ENCODE measurements at places on chromosomes 5 and 9.
A peak's percentile ranks its signal among the peaks of the same experiment; 100 is the strongest.

GRCh38 chr5:71821029-71821428 is 102.0 kb downstream of the CARTPT start:
- DNase-seq, result no peak

- no peak for DNase-seq
These were observed 159.2 kb downstream of the FRMD3 start for GRCh38 chr9:83379045-83379444.

- no peak for DNase-seq
These were observed 25.5 kb downstream of the NUP188 start for GRCh38 chr9:128972956-128973355.

DNA sequence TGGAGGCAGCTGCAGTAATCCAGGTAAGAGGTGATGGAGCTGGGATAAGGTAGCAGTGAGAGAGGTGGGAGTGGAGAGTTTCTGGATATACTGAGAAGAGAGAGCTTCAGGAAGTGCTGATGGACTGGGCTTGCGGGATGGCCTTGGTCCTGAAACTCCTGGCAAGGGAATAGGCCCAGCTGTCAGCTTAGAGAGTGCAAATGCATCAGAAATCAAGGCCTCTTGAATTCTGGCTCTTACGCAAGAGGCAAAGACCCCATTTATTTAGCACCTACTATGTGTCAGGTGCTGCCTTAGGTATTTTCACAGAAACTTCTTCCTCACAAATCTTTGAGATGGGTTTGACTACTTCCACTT is 227.2 kb upstream of the MAP3K1 start:
- no peak for DNase-seq

GRCh38 chr5:141411575-141411974 is 1.2 kb upstream of the PCDHGA10 start:
- no peak for DNase-seq

- no peak for DNase-seq
These were observed at the start of gene REEP2 for GRCh38 chr5:138438724-138439476. Gene REEP2 (plus strand): TSS chr5:138439057. CDS start chr5:138439209, 152 bp downstream.

DNA sequence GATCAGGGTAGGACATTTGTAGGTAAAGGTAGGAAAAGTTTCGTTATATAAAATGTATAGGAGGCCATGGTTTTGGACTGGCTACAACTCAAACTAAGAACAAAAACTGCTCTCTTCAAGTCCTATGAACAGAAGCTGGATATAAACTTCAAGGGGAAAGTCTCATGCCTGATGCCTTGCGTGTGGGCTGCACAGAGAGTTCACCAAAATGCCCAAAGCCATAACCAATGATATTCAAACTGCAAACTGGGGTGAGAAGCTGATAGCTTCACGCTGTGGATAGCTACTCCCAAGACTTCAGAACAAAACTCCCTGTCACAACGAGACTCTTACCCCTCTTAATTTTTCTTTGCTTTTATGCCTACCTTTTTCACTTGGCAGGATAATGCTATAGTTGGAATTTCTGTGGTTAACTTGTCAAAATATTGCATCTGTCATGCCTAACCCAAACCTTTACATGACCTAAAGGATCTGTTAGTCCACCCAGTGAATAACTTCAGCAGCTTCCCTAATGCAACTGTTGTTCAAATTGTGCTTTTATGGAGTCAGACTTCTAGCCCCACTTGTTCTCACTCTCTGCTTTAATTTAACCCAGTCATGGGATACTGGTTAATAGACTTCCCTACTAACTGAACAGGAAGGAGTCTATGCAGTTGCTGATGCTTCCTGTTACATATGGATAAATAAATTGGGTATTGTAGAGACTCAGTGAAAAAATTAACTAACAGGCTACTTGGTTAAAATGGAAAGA is 71.9 kb downstream of the SFXN1 start:
- DNase-seq, result no peak

- no peak for DNase-seq
These were observed 27.1 kb downstream of the RASGRF2 start for GRCh38 chr5:80987078-80987766.

DNA sequence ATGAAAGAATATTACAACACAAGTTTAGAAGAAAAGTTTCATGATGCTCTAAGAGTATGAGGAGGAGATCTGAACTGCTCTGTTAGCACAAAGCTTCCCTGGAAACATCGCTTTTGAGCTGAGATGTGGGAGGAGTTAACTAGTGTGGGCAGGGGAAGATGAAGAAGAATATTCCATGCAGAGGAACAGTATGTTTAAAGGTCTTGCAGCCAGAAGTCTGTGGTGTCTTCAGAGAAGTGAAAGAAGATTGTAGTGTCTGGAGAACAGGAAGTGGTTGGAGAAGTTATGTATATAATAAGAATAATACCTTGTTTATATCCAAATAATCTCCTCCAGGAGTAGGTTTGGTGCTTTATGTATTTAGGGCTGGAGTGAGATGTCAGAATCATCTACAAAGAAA is 406.7 kb downstream of the MAN2A1 start:
- no peak for DNase-seq

- no peak for DNase-seq
These were observed 7.1 kb downstream of the GLIS3 start for GRCh38 chr9:4292781-4293180.

- peak; percentile 50 for DNase-seq
These were observed 303.0 kb downstream of the CSNK1G3 start for GRCh38 chr5:123814801-123815470.

DNA sequence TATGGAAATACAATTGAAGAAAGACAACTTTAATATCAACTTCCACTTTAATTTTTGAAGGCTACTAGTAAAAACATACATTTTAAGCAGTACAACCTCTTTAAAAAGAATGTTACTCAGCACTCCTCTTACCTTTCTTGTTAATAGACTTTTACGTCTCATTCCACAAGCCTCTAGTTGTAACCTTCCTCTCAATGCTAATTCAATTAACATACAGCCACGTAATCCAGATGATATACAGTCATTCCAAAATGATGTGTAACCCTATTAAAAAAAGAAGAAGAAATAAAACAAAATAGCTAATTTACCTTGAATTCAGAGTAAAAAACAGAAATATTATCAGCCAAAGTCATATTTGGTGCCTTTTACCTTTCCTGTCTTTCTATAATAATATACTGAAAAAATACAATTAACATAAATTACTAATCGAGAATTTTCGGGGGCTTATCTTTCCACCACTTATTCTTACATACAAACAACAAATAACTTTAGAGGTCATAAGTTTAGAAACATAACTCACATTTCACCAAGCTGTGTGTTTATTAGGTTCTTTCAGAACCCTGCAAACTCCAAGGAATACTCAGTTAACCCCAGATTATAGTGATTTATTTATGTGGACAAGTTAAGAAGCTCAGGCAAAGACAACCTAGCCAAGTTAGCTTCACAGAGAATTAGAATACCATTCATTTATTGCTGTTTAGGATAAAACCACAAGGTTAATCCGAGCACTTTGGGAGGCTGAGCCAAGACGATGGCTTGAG is 30.3 kb downstream of the GOLPH3 start:
- DNase-seq, result no peak

DNA sequence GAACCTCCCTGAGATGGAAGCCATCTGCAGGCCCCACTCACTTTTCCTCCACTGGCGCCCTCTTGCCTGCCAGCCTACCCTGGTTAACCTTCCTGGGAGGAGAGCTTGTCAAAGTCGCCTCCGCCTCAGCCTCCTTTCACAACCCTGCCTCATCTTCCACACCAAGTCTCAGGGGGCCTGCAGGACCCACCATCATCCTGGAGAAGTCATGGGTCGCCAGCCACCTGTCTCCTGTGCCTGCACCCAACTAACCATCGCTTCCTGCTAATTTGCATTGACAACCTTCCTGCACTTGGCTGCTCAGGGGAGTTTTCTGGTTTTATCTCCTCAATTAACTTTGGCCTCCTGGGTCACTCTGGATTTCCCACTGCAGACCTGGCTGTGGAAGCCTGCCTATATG is 52.8 kb upstream of the GRHPR start:
- no peak for DNase-seq

DNA sequence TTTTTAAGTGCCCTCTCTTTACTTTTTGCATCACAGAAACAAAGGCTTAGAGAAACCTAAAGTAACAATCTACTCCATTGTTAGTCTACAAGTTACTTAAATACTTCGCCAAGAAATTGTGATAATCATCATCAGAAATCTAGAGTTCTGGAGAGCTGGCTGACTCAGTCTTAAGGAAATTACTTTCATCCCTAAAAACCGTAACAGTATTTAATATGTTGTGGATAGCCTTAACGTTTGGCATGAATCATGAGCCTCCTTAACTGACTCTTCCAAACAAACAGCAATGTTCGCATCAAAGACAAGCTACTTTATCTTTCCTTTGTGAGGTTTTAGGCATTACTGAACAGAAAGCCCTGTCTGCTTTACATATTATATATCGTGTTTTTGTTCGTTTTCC is 128.7 kb downstream of the NIPBL start:
- DNase-seq, result no peak

DNA sequence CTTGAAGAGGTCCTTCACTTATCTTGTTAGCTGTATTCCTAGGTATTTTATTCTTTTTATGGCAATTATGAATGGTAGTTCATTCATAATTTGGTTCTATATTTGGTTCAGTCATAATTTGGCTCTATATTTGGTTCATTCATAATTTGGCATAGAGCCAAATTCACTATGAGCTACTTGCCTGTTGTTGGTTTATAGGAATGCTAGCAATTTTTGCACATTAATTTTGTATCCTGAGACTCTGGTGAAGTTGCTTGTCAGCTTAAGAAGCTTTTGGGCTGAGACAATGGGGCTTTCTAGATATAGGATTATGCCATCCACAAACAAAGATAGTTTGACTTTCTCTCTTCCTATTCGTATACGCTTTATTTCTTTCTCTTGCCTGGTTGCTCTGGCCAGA is 142.2 kb downstream of the PLCXD3 start:
- no peak for DNase-seq

GRCh38 chr5:148394587-148395019 is 10.8 kb downstream of the FBXO38 start:
- DNase-seq, result no peak

GRCh38 chr5:172243302-172243701 is 40.3 kb downstream of the UBTD2 start:
- no peak for DNase-seq

GRCh38 chr5:72204946-72205345 is 97.7 kb downstream of the MAP1B start:
- DNase-seq, result no peak

- DNase-seq, result peak; percentile 49
These were observed 32.4 kb upstream of the CAST start for GRCh38 chr5:96629774-96630173.

- no peak for DNase-seq
These were observed 19.9 kb downstream of the NEURL1B start for GRCh38 chr5:172660974-172661373.

- no peak for DNase-seq
These were observed 954.7 kb upstream of the ARRDC3 start for GRCh38 chr5:92337772-92338234.

GRCh38 chr5:149434162-149435014 is 55.3 kb upstream of the IL17B start:
- no peak for DNase-seq

- peak; percentile 5 for DNase-seq
These were observed at the start of gene NSG2 for GRCh38 chr5:174045470-174046025. Gene NSG2 (plus strand): TSS chr5:174045706. CDS start chr5:174046756, 1,050 bp downstream.

GRCh38 chr5:75046366-75047142 is 5.8 kb downstream of the GCNT4 start:
- DNase-seq, result no peak

DNA sequence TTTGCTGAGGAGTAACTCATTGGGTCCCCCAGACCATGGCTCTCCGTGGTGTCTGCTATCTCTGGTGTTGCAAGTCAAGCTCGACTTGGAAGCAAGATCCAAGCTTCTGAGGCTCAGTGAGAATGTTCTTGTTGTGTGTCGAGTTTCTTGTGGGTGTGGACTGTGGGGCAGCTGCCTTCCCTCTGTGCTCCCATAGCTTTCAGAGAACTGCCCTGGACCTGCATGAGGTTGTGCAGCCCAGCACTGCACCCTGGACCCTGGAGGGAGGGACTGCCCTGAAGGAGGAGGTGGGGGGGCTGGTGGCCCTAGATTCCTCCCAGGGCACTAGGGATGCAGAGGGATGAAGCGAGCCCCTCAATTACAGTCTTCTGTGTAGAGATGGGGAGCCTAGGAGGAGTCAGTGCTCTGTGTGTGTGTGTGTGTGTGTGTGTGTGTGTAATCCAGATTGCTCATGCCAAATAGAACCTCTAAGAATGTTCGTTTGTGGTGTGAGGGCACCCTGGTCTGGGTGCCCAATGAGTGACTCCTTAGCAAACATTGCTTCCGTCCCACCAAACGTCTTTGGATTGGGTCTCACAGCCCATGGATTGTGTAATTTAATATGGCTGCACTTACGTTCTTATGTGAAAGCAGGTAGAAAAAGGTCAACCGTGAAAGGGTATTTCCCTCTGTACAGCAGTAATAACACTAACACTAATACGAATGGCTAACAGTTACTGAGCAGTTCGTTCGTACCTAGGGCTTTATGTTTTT is 143.3 kb upstream of the LMX1B start:
- no peak for DNase-seq

GRCh38 chr5:163094492-163095180 is 342.8 kb upstream of the CCNG1 start:
- no peak for DNase-seq

GRCh38 chr5:14322437-14323187 is 179.5 kb downstream of the TRIO start:
- DNase-seq, result no peak

DNA sequence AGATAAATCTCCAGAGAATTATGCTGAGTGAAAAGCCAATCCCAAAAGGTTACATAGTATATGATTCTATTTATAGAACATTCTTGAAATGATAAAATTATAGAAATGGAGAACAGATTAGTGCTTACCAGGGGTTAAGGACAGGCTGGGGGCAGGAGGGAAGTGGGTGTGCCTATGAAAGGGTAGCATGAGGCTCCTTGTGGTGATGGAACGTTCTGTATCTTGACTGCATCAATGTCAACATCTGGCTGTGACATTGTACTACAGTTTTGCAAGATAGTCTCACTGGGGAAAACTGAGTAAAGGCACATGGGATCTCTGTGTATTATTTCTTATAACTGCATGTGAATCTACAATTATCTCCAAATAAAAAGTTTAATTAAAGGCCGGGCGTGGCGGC is 22.3 kb downstream of the ORM2 start:
- no peak for DNase-seq

GRCh38 chr5:139414581-139415130 is 10.8 kb upstream of the SPATA24 start:
- DNase-seq, result no peak

- no peak for DNase-seq
These were observed 17.1 kb upstream of the ADAMTS2 start for GRCh38 chr5:179362355-179362754.

GRCh38 chr9:19162956-19163355 is 35.7 kb upstream of the PLIN2 start:
- no peak for DNase-seq
